ENCODE measurements at places on chromosomes 1 and 21.

DNA sequence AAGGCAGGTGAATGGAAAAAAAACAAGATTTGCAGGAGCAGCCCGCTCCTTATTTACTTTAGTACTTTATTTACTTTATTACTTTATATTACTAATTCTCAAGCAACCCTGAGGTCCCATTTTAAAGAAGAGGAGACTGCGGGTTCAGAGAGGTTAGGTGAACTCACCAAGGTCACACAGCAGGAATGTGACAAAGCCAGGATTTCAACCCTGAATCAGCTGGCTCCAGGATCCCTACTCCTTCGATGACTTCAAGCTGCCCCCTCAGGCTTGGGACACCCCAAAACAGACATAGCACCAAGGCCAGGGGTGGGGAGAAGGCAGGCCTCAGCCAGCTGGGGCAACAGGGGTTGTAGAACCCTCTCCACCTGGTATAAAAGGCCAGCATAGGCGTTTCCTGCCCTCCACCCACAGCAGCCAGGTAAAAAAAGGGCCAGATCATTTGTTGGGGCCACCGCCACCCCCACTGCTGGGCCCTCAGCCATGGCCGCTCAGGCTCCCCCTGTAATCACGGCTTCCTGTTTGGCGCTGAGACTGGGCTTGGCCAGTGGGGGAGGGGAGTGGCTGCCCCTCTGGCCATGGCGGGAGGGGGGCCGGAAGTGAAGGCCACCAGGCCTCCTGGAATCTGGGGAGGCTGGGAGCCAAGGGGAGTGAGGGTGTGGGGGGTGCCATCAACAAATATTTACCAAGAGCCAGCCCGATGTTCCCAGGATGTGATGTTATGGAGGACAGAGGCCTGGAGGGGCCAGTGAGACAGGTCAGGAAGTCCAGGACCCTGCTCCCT is 6.6 kb downstream of the SDC3 start:
- H3K27me3 ChIP-seq: no peaks in the 10 kb centered on the region
- no peaks in the 10 kb centered on the region for H3K36me3 ChIP-seq
- peak overlapping the region; percentile 63 for H3K27ac ChIP-seq
- DNase-seq: no peak
- H3K4me1 ChIP-seq: peaks cover 7% of the 10 kb centered on the region

DNA sequence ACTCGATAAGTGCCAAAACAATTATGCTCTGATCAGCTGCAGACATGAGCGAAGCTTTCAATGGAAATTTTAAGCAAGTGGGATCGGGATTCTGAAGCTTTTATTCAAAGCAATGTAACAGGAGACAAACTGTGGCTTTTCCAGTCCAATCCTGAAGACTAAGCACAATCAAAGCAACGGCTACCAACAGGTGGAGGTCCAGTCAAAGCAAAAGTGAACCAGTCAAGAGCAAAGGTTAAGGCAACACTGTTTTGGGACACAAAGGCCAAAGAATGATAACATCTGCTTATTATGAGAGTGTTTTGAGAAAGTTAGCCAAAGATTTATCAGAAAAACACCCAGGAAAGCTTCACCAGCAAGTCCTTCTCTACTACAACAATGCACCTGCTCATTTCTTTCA is 170.1 kb downstream of the SEC16B start:
- no peak for DNase-seq
- no peak overlapping the region for H3K27ac ChIP-seq
- no peaks in the 10 kb centered on the region for H3K4me1 ChIP-seq

DNA sequence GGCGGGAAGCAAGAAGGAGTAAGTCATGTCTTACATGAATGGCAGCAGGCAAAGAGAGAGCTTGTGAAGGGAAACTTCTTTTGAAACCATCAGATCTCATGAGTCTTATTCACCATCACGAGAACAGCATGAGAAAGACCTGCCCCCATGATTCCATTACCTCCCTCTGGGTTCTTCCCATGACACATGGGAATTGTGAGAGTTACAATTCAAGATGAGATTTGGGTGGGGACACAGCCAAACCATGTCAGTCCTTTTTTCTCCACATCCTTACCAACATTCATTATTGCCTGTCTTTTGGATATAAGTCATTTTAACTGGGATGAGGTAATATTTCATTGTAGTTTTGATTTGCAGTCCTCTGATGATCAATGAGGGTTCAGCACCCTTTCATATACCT is 81.0 kb downstream of the DIRAS3 start:
- no peak overlapping the region for H3K27ac ChIP-seq
- H3K27me3 ChIP-seq: no peaks in the 10 kb centered on the region
- no peak overlapping the region for H3K4me3 ChIP-seq
- H3K36me3 ChIP-seq: no peaks in the 10 kb centered on the region
- no peaks in the 10 kb centered on the region for H3K4me1 ChIP-seq

GRCh38 chr1:99544328-99544727 is 101.6 kb upstream of the PALMD start:
- H3K27ac ChIP-seq: no peak overlapping the region
- no peaks in the 10 kb centered on the region for H3K4me1 ChIP-seq
- no peaks in the 10 kb centered on the region for H3K27me3 ChIP-seq
- H3K36me3 ChIP-seq: no peaks in the 10 kb centered on the region

DNA sequence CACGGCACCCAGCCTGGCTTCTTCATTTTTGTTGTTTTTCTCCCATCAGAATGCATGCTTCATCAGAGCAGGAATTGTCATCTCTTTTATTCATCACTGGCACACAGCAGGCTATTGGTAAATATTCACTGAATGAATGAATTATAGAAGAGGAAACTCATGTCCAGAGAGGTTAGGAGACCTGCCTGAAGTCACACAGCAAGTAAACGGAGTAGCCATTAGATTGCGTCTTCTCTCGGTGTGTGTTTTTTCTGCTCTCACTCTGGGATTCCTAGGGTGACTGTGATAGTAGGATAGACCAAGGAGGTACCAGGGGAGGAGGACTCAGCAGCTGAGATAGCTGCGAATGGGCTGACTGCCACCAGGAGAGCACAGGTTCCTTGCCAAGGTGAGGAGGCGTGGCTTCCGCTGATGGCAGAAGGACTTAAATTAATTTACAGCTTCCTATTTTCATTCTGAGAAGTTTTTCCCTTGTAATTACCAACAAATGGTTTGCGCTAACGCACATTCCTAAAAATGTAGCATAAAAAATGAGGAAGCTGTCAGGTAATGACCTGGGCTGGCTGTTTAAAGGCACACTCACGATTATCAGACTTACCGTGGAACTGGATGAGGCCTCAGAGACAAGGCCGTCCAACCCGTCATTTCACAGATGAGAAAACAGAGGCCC is 4.5 kb upstream of the NCMAP start:
- no peak overlapping the region for H3K27ac ChIP-seq
- no peaks in the 10 kb centered on the region for H3K27me3 ChIP-seq
- no peak overlapping the region for H3K4me3 ChIP-seq
- H3K4me1 ChIP-seq: no peaks in the 10 kb centered on the region

GRCh38 chr1:55002686-55003085 is 4.0 kb downstream of the BSND start:
- no peak overlapping the region for H3K27ac ChIP-seq
- no peaks in the 10 kb centered on the region for H3K27me3 ChIP-seq
- no peak overlapping the region for H3K4me3 ChIP-seq
- no peak for DNase-seq
- H3K36me3 ChIP-seq: no peaks in the 10 kb centered on the region

DNA sequence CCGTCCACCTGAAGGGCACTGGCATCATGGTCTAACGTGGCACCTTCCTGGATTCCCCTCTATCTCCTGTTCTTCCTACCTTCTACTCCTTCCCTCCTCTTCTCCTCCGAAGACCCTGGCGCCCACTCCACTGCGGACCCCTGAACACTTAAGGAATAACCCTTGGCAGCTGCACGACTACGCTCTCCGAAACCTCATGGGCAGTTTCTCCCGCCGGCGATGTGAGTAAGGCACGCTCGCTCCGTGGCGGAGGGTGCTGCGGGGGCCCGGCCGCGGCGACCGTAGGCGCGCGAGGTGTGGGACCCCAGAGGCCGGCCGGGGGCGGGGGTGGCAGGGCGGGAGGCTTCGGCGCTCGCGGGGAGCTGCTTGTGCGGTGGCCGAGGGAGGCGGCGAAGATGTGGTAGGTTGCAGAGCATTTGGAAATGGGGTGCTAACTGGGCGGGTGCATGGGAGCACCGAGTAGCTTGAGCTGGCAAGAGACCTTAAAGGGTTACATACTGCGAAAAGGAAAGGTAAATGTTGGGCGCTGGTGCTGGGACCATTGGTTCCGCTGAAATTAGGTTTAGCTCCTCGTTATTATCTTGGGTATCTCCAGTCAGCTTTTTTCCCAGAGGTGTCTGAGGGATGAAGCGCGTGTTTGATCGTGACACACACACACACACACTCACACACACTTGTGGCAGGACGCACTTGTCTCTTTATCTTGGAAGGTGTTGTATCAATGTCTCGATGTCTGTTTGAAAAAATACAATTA is 876 bp downstream of the LRRC7 start:
- no peaks in the 10 kb centered on the region for H3K4me1 ChIP-seq
- H3K36me3 ChIP-seq: no peaks in the 10 kb centered on the region
- peak; percentile 16 for DNase-seq
- H3K27ac ChIP-seq: peak overlapping the region; percentile 83
- H3K4me3 ChIP-seq: peak overlapping the region; percentile 56

GRCh38 chr1:102099916-102100315 is 103.2 kb upstream of the OLFM3 start:
- H3K27ac ChIP-seq: peak overlapping the region; percentile 50
- H3K4me3 ChIP-seq: no peak overlapping the region

GRCh38 chr21:15763359-15763758 is 33.6 kb downstream of the USP25 start:
- H3K27me3 ChIP-seq: no peaks in the 10 kb centered on the region
- DNase-seq: no peak
- no peak overlapping the region for H3K4me3 ChIP-seq

- H3K4me1 ChIP-seq: no peaks in the 10 kb centered on the region
- no peaks in the 10 kb centered on the region for H3K27me3 ChIP-seq
- H3K4me3 ChIP-seq: no peak overlapping the region
- H3K36me3 ChIP-seq: no peaks in the 10 kb centered on the region
These were observed 716.9 kb downstream of the ADGRL2 start for GRCh38 chr1:82517586-82517985.

- H3K4me3 ChIP-seq: no peak overlapping the region
- DNase-seq: no peak
- no peak overlapping the region for H3K27ac ChIP-seq
These were observed 857.0 kb downstream of the LTN1 start for GRCh38 chr21:28135646-28136045.

DNA sequence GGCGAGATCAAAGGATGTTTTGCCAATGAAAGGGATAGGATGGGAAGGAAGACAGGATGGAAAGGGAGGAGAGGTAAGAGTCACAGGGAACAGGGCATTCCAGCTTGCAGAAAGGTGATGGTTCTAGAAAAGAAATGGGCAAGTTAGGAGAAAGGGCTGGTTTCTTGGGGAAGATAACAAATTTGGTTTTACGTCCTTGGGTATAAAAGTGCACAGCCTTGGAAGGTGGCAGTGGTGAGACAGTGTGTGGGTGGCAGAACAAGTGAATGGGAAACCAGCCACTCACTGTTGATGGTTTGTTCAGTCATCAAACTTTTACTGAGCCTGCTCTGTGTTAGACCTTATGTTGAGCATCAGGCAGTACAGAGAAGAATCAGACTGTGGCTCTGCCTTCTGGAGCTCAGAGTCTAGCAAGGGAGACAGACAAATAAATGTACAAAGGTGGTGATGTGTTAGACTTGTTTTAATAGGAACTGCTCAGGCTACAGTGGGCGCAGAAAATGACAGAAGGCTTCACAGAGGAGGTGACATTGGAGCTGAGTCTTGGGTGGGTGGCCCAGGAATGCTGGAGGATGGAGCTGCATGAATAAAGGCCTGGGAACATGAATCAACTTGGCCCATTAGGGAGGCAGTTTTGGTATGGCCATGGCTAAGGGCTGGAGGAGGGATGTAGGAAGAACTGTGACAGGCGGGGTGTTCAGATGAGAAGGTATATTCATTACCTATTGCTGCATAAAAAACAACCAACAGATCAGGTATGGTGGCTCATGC is 76.3 kb downstream of the EPHB2 start:
- H3K27ac ChIP-seq: no peak overlapping the region
- H3K4me3 ChIP-seq: no peak overlapping the region
- no peaks in the 10 kb centered on the region for H3K36me3 ChIP-seq
- H3K27me3 ChIP-seq: no peaks in the 10 kb centered on the region
- H3K4me1 ChIP-seq: peaks cover 15% of the 10 kb centered on the region

DNA sequence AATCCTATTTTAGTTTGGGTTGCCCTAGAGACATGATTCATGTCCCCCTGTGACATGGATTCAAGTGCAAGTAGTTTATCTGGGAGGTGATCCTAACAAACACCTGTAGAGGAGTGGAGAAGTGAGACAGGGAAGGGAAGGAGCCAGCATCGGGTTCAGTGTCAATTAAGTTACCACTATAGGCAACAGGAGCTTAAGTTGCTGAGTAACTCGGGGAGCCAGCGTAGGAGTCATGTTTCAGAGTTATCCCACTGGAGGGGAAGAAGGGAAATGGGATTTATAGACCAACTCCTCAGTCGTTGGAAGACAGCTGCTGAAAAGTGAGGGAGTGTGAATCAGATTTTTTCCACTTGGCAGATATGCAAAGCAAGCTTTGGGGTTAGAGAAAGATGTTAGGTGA is 54.9 kb downstream of the SLC30A7 start:
- peaks cover 11% of the 10 kb centered on the region for H3K4me1 ChIP-seq
- no peak for DNase-seq
- H3K4me3 ChIP-seq: no peak overlapping the region

- peak; percentile 96 for DNase-seq
- no peaks in the 10 kb centered on the region for H3K36me3 ChIP-seq
- H3K4me3 ChIP-seq: peak within 1 kb of the TSS; percentile 43
- H3K4me1 ChIP-seq: peaks cover 12% of the 10 kb centered on the region
- H3K27me3 ChIP-seq: no peaks in the 10 kb centered on the region
- H3K27ac ChIP-seq: peak within 1 kb of the TSS; percentile 44
These were observed at the start of gene MYCBP for GRCh38 chr1:38873027-38873969. Gene MYCBP (minus strand): TSS chr1:38873348. CDS start chr1:38873305, 43 bp downstream.

GRCh38 chr1:3965693-3966092 is 65.6 kb upstream of the C1orf174 start:
- H3K4me1 ChIP-seq: no peaks in the 10 kb centered on the region
- DNase-seq: no peak
- H3K4me3 ChIP-seq: no peak overlapping the region
- H3K27me3 ChIP-seq: no peaks in the 10 kb centered on the region
- no peaks in the 10 kb centered on the region for H3K36me3 ChIP-seq
- no peak overlapping the region for H3K27ac ChIP-seq

DNA sequence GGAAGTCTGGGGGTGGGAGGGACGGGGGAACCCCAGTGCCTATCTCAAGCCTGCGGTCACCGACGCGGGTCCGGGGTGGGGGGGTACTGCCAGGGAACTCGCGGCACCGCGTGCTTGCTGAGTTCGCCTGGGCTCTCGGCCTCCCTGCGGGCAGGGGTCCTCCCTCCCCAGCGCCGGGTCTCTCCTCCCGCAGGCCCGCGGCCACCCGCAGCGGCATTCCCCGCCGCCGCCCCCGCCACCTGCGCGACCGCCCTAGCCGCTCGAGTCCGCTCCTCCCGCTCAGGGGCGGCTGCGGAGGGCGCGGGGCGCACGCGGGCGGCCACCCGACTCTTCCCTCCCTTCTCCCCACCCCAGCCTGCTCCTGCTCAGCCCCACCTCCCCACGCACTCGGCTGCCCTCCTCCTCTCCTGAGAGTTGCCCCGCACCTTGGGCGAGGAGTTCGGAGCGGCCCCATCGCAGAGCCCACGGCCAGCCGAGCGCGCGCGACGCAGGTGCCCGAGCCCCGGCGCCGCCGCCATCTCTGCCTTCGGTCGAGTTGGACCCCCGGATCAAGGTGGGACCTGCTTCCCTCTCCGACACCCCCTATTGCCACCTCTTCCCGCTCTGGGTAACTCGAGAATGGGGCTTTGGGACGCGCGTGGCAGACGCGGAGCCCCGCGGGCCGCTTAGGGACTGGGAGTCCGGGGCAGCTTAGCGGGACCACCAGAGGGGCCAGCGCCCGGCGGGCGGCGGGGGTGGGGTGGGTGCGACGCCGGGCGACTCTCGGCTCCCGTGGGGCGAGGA is 105.0 kb downstream of the LEPR start:
- no peak overlapping the region for H3K4me3 ChIP-seq
- peaks cover 10% of the 10 kb centered on the region for H3K4me1 ChIP-seq
- peak overlapping the region; percentile 51 for H3K27ac ChIP-seq
- no peaks in the 10 kb centered on the region for H3K27me3 ChIP-seq
- H3K36me3 ChIP-seq: no peaks in the 10 kb centered on the region
- DNase-seq: peak; percentile 2
